ENCODE measurements at places on chromosomes 5 and 9. TPM values are rescaled to one million over a fixed set of nuclear protein-coding genes. Genes with fewer than 3 reads are reported as not detected.

GRCh38 chr9:17191082-17191481 is 56.2 kb downstream of the CNTLN start:
- no peak for DNase-seq

Gene SLC25A2
- 0.52 TPM for total RNA-seq

Gene C1QTNF3
- total RNA-seq: 5.2 TPM

Gene EMB
- total RNA-seq: 137 TPM

GRCh38 chr5:98031496-98031895 is 742.0 kb upstream of the RGMB start:
- DNase-seq: no peak

- DNase-seq: no peak
Observed at GRCh38 chr9:70398145-70398556, 16.3 kb downstream of the KLF9 start.

DNA sequence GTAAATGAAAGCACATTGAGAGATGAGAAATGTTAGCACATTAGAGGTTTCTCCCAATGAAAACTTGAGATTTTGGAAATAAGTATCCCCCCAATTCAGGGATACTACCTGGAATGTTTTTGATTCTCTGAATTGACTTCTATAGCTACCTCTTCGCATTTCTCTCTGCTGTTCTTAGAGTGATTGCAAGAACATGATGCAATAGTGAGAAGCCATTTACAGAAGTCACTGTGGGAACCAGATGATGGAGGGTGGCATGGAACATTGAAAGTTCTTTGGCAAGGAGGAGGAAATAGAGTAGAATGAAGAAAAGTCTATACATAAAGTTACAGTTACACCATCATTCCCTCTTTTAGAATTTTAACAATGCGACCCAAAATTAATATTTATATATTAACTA is 9.2 kb downstream of the NPR3 start:
- no peak for DNase-seq

DNA sequence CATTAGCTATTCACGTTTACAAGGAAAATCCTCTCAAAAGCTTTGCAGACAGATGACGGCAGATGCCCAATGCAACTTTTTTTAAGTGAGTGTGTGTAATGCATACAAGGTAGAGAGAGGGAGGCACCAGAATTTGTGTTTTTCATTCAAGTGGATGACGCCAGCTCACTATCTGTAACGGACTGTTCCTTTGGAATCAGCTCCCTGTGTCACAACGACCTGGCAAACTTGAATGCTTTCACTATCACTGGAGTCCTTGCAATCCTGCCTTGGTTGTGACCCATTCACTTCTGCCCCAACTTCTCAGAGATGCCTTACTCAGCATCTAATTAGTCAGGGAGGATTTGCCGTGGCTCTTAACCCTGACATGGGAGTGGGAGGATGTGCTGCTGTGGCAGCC is 148.5 kb downstream of the BNC2 start:
- DNase-seq: no peak

DNA sequence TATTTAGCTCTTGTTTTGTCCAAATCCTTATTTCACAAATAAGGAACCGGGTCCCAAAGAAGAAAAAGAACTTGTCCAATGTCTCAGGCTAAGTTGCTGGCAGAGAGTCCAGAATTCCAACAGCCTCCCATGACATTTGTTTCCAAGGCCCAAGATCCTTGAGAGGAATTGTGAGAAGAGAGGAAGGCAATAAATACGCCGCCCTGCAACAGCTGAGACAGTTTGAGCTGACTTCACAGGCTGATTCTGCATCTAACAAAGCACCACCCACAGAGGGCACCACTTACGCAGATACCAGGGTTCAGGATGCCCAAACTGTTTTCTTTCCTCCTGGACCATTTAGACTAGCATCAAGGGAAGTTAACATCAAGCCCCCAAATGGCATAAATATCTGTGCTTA is 211.3 kb downstream of the FAM114A2 start:
- no peak for DNase-seq

DNA sequence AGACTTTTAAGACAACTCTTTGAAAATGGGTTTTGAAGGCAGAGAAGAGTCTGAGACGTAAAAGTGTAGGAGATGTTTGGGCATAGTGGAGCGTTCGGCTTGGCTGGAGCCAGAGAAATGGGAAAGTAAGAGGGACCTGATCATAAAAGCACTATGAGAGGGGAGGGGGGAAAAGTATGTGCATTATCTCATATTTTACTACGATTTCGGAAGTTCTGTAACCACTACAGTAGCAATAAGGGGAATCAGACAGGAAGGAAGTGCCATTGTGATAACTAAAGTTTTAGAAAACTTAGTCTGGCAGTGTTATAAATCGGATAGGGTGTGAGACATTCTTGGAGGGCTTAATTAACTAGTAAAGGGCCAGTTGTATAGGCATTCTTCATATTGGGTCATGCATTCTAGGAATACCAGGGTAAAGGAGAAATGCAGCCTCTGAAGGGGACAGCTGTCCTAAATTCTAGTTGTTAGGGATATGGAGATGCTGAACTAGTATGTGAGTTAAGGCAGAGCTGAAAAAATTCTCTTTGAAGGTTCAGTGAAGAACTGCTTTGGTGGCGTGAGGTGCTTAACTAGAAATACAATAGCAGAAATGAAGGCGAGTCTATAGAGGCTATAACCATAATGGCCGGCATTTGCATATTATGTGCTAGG is 83.8 kb upstream of the FREM1 start:
- DNase-seq: no peak

Gene ENDOG
- 10.2 TPM for total RNA-seq

Gene TMEM232
- 0.64 TPM for total RNA-seq

- no peak for DNase-seq
Observed at GRCh38 chr9:7983490-7983889, 183.9 kb upstream of the DMAC1 start.

DNA sequence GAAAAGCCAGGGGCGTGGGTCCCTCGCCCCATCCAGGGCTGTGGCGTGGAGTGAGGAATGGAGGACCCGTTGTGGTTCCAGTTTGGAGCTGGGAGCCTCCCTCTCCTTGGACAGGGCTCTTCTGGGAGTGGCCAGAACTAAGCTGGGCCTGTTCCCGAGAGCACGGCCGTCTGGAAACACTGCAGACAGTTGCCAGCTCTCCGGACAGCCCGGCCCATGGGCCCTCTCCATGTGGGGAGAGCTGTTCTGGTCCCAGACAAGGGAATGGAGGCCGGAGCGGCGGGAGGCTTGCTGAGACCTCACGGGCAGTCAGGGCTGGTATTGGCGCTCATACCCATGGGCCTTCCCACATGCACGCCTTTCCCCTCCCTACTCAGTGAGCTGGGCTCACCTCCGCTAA is 45.2 kb upstream of the FCN2 start:
- DNase-seq: no peak

DNA sequence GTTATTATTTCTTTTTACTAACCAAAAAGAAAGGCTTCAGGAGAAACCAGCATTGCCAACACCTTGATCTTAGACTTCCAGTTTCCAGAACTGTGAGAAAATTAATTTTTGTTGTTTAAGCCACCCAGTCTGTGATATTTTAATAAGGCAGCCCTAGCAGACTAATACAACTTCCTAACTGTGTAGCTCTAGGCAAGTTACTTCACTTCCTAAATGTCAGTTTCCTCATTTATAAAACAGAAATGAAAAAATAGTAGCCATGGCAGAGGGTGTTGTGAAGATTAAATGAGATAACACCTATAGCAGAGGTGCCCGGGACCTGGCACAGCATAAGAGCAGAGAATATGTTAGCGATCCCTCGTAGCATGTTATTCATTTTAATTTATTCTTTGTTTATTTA is 66.6 kb upstream of the HAND1 start:
- DNase-seq: no peak

All from activated CD4-positive, alpha-beta T cell treated with anti-CD3 and anti-CD28 coated beads, Interleukin-2, amount 10 ng/mL, durations not matched to agents 7 days and 5 days (primary cell).